Activated gamma-delta T cell (primary cell): ENCODE measurements at places on chromosomes 6 and 20.

- DNase-seq = no peak
These were observed 118.5 kb downstream of the SNX5 start for GRCh38 chr20:17849901-17850683.

GRCh38 chr20:45963059-45964005 lies 8.7 kb downstream of the ZNF335 start:
- no peak for DNase-seq

DNA sequence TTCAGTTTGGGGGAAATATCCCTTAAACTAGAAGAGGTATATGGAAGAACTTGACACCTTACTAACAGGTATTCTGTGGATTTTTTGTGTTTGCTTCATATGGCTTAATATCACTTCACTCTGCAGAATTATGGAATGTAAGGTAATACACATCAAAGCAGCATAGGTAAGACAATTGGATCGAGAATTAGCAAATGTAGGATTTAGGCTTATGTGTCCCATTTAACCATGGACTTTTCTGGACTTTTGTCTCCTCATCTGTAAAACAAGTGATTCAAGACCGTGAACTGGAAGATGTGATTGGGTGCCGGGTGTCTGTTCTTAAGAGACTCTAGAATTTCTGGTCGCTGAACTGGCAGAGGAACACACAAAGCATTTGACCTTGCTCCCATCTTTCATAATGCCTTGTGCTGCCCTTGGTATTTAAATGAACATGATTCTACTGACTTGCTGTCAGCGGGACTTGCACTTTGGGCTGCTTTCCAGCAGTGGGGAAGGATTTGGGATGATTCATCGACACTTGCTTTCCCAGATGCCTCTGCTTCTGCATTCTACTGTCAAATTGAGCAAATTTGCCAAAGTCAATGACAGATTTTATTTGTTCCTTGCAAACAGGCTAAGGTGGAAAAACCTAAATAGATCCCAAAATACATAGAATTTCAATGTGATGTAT lies 199.8 kb downstream of the PLCB1 start:
- DNase-seq = no peak

DNA sequence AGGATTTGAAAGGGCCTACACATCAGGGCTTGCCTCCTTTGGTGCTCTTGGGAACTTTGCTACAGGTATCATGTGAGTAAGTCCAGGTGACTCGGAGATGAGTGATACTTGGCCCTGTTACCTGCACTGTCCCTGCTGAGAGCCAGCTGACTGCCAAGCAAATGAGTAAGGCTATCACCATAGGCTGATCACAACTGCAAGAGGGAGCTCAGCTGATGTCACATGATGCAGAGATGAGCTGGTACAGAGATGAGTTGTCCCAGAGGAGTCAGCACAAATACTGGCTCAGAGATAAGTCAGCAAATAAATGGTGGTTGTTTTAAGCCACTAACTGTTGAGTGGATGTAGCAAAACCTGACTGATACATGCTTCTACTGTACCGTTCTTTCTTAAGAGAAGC lies 41.4 kb downstream of the LAMP5 start:
- DNase-seq = no peak

DNA sequence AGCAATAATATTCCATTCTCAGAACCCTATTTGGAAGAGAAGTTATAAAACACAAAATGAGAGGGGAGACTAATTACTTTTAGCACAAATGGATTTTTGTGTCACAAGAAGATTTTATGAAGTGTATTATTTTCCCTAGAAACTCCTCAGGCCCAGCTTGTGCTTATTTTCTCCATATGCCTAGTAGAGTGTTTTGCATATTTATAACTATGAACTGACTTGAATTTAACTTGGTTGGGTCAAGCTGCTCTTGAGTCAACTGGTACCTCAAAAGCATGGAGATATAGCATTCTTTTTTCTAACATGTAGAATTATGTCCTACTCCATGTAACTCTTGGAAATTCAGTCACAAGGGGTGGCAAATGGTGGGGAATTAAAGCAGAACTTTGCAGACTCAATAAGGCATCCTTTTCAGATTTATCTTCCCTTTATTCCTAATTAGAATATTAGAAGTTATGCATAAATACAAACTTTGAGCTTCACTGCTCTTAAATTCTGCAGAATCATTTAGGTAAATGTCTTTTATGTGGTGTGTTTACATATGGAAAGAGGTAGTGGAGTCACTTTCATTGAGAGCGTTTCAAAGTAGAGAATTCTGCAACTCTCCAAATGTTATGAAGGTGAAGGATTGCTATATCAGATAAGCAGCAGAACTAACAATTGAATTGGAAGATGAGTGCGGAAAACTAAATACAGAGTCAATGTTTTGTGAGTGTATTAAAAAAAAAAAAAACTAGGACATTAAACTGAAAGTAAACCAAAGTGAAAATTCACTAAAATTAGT lies 19.1 kb upstream of the CCN2 start:
- no peak for DNase-seq
